Stimulated activated CD8-positive, alpha-beta memory T cell treated with anti-CD3 and anti-CD28 coated beads, Interleukin-15, amount 100 ng/mL, for 48 hours (primary cell): ENCODE measurements at places on chromosomes 6 and 20.

GRCh38 chr6:149852881-149853280 is 11.3 kb downstream of the LRP11 start:
- no peak for DNase-seq

GRCh38 chr20:41223112-41223511 is 85.8 kb downstream of the PLCG1 start:
- no peak for DNase-seq

DNA sequence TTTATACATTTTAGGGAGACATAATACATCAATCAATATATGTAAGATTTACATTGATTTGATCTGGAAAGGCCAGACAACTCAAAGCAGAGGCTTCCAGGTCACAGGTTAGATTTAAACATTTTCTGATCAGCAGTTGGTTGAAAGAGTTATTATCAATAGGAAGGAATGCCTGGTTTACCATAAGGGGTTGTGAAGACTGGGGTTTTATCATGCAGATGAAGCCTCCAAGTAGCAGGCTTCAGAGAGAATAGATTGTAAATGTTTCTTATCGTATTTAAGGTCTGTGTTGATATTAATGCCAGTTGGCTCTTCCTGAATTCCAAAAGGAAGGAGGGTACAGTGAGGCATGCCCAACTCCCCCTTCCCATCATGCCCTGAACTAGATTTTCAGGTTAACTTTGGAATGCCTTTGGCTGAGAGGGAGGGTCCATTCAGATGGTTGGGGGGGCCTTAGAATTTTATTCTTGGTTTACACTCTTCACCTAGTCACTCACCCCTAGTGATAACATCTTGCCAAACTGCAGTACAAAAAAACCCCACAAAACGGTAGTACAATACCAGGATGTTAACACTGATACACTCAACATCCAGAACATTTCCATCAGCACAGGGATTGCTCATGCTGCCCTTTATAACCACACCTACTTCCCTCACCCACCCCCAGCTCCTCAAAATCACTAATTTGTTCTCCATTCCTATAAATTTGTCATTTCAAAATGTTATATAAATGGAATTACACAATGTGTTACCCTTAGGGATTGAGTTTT is 259.6 kb upstream of the PLN start:
- DNase-seq: no peak

DNA sequence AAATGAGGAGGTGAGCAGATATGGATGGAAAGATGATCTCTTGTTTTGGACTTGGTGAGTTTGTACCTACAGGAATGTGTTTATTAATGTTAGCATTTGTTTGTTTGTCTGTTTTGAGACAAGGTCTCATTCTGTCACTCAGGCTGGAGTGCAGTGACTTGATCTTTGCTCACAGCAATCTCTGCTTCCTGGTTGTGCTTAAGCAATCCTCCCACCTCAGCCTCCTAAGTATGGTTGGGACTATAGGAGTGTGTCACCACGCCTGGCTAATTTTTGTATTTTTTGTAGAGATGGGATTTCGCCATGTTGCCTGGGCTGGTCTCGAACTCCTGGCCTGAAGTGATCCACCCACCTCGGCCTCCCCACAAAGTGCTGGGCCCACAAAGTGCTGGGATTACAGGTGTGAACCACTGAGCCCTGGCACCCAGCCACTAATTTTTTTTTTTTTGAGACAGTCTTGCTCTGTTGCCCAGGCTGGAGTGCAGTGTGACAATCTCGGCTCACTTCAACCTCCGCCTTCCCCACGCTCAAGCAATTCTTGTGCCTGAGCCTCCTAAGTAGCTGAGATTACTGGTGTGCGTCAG is 7.1 kb downstream of the CASP8AP2 start:
- no peak for DNase-seq

- DNase-seq: no peak
Measured at GRCh38 chr20:11080781-11081377, 407.1 kb upstream of the JAG1 start.

- DNase-seq: no peak
Measured at GRCh38 chr6:160030103-160030502, 61.2 kb downstream of the IGF2R start.

DNA sequence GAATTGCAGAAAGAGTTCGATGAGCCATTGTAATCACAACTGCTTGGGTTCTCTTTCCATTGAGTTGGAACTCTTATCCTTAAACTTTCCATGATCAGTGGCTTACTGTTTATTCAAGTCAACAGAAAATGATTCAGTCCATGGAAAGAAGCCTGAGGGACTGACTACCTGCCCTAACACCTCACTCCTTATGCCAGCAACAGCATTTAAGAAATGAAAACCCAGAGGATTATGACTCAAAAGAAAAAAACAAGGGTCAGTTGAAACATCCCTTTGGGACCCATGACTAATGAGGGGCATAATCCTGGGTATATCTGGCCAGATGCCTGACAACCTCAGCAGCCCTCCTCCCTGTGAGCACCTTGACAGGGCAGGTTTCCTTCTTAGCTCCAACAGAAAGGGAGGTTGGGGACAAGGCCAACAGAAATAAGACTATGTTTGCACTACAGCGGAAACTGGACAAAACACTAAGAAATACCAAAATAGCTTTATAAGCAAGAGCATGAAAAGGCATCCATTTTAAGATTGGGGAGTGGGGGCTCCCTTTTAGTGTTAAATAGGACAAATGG is 106.7 kb downstream of the MAP3K5 start:
- DNase-seq: no peak

- DNase-seq: no peak
Measured at GRCh38 chr6:155646443-155646842, 190.8 kb upstream of the NOX3 start.

DNA sequence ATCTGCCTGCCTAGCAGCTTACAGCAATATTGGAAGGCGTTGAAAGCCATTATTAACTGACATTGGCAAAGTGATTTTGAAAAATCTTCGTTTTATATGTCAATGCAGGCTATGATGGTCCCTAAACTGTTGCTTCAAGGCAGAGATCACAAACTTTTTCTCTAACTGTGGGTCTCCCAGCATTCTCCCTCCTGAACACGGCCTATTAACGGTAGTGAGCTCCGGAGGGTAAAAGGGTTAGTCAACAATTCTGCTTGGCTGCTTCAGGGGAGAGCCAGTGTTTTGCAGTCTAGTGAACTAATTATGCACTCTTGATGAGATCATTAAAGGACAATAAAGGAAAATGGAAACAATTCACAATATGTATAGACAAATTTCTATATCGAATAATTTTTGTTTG is 261.8 kb upstream of the QKI start:
- no peak for DNase-seq

GRCh38 chr6:162963861-162964260 is 236.1 kb downstream of the PACRG start:
- DNase-seq: no peak

- DNase-seq: no peak
Measured at GRCh38 chr6:164870164-164870563, 439.2 kb downstream of the C6orf118 start.

- DNase-seq: no peak
Measured at GRCh38 chr6:42124223-42124836, 18.1 kb downstream of the C6orf132 start.

DNA sequence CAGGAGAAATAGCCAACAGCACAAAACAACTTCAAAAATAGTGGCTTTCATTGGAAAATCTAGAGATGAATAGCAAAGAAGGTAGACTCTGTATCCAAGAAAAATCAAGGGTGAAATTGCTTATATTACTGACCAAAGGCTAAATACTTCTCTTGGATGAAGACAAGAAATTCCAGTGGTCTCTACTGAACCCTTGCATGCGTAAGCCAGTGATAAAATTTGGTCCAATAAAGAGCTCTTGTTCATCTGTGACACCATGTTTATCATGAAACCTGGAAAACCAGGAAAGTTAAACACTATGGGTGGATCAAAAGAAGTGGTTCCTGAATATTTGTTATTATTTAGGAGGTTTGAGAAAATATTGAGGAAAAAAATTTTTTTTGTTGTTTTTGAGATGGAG is 25.6 kb upstream of the SASH1 start:
- no peak for DNase-seq

- DNase-seq: no peak
Measured at GRCh38 chr6:39917329-39917728, 16.9 kb downstream of the MOCS1 start.

GRCh38 chr6:151021896-151022295 is 156.4 kb downstream of the MTHFD1L start:
- no peak for DNase-seq

GRCh38 chr20:36728986-36729385 is 16.9 kb downstream of the NDRG3 start:
- DNase-seq: no peak

DNA sequence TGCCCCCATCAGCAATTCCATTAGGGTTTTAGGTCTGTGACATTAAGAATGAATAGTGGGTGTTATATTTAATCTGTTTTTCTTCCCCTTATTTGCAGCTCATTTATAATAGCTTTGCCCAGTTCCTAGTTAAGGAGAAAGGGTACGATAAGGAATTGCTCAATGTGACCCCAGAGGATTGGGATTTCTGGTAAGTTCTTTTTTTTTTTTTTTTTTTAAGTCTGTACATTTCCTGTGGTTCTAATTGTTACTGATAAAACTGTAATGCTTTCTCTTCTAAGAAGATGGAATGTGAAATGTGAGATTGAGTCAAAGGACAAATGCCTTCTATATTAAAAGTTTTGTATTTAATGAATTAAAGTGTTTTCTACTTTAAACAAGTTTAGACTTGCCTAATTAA is 5.5 kb downstream of the NT5DC1 start:
- DNase-seq: no peak

GRCh38 chr6:52340603-52340880 is 21.4 kb upstream of the PAQR8 start:
- DNase-seq: no peak

- no peak for DNase-seq
Measured at GRCh38 chr6:99614430-99615186, 8.0 kb downstream of the PRDM13 start.

DNA sequence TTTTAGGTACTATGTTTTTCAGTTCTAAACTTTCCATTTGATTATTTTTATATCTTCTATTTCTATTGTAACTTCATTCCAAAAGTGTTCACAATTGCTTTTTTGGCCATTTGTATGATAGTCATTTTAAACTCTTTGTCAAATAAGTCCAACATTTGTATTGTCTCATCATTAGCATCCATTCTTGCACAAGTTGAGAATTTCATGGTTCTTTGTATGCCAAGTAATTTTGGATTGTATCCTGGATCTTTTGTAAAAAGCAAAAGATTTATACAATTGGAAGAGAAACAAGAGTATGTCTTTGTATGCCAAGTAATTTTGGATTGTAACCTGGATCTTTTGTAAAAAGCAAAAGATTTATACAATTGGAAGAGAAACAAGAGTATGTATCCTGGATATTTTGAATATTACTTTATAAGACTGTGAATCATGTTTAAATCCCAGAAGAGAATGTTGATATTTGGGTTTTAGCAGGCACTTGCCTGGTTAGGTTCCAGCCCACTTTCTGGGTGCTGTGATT is 36.9 kb upstream of the NT5E start:
- DNase-seq: no peak

GRCh38 chr20:36369739-36370138 is 63.6 kb downstream of the DLGAP4 start:
- DNase-seq: no peak

DNA sequence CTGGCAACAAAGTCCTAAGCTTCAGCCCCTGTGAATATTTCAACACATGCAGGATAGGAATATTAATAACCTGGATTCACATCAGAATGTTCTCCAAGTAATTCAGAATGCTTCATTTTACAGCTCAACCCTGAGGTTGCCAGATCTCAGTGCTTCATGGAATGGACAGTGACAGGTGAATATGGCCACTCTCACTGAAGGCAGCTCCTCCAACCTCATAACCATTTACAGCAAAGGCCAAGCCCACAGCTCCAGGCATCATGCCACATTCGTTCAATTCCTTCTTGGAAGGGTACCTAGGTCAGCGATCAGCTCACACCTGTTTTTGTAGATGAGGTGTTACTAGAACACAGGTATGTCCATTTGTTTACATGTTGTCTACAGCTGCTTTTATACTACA is 17.1 kb downstream of the CLIC5 start:
- DNase-seq: no peak

DNA sequence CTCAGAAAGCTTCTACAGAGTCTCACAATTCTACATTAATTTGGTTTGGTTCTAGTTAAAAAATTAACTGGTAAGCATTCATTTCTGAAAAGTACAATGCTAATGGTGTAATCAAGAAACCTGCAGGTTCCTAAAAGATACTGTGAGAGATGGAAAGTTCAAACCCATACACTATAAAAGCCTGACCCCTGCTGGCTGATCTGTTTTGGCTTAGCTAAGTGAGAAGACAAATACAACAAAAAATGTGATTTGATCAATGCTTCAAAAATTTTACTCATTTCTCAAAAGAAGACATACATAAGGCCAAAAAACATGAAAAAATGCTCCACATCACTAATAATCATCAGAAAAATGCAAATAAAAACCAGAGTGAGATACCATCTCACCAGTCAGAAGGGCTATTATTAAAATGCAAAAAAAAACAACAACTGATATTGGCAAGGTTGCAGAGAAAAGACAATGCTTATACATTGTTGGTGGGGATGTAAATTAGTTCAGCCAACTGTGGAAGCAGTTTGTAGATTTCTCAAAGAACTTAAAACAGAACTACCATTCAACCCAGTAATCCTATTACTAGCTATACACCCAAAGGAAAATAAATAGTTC is 102.8 kb downstream of the MOXD1 start:
- no peak for DNase-seq

DNA sequence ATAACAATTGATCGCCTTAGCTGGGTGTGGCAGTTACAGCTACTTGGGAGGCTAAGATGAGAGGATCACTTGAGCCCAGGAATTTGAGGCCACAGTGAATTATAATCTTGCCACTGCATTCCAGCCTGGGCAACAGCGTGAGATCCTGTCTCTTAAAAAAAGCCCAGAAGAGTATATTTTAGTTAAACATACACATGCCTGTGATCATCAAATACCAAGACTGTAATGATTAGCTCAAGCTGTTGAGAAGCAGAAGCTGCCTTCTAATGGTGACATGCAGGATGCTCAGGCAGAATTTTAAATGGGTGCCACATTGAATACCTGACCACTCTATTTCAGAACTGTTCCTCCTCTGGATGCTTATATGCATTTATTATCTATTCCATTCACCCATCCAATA is 8.9 kb upstream of the TMEM14A start:
- no peak for DNase-seq

DNA sequence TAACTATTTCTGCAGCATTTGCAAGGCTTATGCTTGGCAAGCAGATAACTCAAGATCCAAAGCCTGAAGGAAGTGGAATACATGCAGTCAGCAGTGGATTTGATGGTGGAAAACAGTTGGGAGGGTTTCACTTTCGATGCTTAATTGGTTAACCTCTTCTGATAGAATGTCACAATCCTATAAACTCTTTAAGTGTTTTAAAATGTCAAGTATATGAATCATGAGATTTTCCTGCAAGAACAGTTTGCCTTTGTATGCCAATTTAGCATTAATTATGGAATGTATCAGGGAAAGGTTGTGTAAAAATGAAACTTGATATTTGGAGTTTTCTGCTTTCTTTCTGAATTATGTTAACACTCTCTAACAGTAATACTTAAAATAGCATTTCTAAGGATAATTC is 36.6 kb downstream of the NKX2-4 start:
- no peak for DNase-seq
